Naive thymus-derived CD4-positive, alpha-beta T cell (primary cell): ENCODE measurements at places on chromosomes 2 and 18. TPM values are rescaled to one million over a fixed set of nuclear protein-coding genes. Genes with fewer than 3 reads are reported as not detected.

The CMPK2 gene
- 4.0 TPM for total RNA-seq

DNA sequence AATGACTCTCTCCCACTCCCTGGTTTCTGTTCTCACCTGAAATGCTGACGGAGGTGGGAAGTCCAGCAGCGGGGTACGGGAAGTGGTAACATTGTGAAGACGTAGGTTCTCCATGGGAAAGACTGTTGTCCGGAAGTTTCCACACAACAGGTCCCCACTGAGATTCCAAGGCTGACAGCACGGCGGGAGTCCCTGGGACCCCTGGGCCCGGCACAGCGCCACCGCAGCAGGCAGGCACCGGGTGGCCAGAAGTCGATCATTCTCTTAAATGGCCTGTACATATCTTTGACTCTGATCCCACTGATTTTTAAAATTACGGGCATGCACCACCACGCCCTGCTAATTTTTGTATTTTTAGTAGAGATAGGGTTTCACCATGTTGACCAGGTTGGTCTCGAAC is 201.0 kb upstream of the SALL3 start:
- DNase-seq = no peak

The CTAGE1 gene
- total RNA-seq = not detected

- no peak for DNase-seq
Observed at GRCh38 chr2:29583548-29584156, 337.7 kb downstream of the ALK start.

DNA sequence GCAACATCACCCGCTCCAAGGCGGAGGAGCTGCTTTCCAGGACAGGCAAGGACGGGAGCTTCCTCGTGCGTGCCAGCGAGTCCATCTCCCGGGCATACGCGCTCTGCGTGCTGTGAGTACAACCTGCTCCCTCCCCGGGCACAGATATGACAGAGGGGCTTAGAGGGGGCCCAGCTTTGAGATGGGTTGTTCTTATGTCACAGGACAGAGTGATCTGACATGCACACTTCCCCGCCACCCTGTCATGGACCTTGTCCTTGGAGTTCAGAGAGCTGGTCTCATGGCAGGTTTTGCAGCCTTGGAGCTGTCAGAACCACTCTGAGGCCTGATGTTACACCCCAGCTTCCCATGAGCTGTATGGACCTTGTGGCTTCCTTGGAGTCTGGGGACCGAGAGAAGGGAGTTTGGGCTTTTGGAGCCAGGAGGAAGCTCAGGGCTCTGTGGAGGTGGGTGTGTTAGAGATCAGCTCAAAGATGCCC is 398 bp downstream of the INPP5D start:
- no peak for DNase-seq

DNA sequence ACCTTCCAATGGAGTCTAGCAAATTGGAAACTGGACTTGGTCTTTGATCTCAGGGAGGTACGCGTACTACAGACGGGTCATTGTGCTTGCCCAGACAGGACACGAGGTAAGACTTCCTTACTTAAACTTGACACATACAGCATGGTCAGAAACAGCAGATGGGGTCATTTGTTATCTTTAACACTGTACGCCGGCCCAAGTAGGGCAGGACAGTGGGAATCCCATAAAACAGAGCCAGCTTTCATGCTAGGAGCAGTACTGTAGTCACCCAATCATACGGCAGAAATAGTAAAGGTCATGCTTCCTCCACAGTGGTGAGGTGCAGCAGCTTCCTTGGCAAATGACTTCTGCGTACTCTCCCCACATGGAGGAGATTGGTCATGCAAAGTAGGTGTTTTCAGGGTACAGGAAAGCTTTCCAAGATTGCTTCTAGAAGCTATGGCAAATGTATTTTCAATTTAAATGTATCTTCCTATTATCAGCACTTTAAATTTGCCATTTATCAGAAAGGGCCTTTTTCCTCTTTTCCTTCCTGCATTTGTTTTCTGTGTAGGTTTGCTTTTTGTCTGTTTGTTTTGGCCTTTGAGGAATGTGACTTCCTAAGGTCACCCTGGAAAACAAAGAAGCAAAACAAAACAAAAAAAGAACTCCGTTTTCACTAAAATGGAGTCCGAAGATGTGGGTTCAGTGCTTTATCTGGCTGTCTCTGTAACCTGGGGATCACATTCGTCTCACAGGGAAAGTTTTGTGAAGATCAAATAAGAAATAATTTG is 74.0 kb upstream of the DSG1 start:
- no peak for DNase-seq

The FAM237A gene
- total RNA-seq = not detected in 2 replicates
